ENCODE measurements at places on chromosomes 3 and 15.

DNA sequence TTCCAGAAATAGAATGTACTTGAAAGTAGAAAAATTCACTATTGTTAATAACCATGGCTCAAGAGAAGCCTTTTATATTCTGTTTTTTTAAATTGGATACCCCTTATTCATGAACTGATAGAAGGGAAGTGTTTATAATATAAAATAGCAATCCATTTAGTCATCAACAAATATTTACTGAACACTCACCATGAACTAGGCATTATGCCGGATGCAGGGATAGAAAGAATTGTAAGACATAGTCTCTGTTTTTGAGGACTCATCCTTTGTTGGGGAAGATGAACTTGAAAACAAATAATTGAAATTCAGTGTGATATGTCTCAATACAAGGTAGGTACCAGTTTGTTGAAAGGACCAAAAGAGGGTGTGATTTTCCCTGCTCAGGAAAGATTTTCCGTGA, 160.9 kb upstream of the SATB1 start:
- DNase-seq: no peak

- no peak for DNase-seq
Observed at GRCh38 chr15:84947947-84948830, 33.5 kb upstream of the PDE8A start.

DNA sequence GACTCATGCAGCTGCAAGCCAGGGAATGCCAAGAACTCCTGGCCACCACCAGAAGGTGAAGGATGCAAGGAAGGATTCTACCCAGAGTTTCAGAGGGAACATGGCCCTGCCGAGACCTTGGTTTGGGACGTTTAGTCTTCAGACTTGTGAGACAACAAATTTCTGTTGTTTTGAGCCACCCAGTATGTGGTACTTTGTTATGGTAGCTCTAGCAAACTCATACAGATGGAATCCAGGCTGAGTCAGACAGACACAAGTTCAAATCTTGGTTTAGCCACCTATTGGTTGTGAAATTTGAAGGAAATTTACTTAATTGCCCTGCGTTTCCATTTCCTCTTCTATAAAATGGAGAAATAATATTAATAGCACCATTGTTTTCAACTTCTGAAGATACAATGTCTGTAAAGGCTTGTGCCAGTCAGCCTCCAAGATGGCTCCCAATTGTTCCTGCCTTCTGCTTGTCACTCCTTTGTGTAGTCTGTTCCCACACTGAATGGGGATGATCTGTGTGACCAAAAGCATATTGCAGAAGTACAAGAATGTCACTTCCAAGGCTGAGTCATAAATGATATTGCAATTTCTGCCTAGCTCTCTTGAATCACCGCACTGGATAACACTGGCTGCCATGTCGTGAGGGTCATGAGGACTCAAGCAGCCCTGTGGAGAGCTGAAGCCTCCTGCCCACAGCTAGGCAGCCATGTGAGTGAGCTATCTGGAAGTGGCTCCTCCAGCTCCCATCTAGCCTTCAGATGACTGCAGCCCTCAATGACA, 223.5 kb upstream of the PROK2 start:
- DNase-seq: no peak

DNA sequence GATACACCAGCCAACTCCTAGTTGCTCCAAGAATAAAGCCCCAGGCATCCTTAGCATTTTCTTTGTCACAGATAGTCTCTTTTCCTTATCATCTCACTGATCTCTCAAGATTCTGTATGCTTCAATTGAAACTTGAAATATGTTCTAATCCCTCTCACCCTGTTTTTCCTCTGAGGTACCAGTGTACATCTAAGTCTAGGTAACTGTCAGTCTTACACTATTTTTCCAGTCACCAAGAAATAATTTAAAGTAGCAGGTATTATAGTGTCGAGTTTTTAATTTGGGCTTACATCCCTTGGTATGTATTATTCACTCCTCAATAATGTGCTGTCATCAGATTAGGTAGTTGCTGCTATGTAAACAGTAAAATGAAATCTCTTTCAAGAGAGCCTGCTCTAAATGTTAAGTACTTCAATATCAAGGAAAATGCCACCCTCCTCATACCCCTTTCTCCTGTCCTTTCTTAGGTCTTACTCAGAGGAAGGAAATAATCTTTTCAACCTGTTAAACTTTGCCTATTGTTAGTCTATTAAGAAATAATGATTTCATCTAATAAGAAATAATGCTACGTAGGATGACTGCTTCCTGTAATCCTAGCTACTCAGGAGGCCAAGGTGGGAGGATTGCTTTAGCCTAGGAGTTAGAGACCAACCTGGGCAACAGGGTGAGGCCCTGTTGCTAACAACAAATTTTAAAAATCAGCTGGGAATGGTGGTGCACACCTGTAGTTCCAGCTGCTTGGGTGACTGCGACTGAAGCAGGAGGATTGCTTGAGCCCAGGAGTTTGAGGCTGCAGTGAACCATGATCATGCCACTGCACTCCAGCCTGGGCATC, 39.8 kb downstream of the TSC22D2 start:
- DNase-seq: no peak

- no peak for DNase-seq
Observed at GRCh38 chr3:170128259-170128976, 53.1 kb downstream of the PHC3 start.

GRCh38 chr15:56736308-56736707, 3.0 kb upstream of the ZNF280D start:
- no peak for DNase-seq

- no peak for DNase-seq
Observed at GRCh38 chr3:25897019-25897418, 107.1 kb downstream of the OXSM start.

- peak; percentile 81 for DNase-seq
Observed at GRCh38 chr15:63870487-63871209, 36.9 kb upstream of the HERC1 start.

DNA sequence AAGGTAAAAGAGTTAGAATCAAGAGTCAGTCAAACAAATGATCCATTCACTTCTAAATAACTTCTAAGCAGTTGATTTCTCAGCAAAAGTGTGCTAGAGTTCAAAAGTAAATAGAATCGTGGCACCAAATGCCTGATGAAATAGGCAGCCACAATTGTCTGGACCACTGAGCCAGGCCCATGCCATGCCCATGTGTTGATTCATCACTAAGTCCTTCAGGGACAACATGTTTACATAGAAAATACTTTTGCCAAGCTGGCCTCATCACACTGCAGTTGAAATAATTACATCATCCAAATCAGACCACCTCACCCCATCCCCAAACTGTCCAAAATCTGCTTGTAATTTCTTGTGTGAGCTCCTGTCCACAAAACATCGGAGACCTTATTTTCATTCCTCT, 216.3 kb downstream of the IGSF11 start:
- no peak for DNase-seq

GRCh38 chr3:154749514-154749913, 319.5 kb upstream of the GPR149 start:
- DNase-seq: no peak

DNA sequence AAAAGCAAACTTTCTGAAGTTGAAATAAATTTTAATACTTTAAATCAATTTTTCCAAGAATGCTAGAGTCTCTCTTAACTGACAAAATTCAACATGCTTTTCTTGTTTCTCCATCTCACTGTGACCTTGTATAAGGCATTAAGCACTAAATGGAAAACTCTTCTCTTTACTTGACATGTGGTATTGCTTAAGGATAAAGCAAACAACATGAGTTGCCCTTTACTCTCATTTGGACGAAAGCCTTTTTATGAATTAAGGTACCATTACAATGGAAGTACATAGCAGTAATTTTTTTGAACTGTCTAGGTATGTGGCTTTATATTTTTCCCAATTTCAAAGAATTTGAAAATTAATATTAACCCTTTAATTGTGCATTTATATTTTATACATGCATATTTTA, 1.4 kb downstream of the STRIT1 start:
- DNase-seq: no peak

DNA sequence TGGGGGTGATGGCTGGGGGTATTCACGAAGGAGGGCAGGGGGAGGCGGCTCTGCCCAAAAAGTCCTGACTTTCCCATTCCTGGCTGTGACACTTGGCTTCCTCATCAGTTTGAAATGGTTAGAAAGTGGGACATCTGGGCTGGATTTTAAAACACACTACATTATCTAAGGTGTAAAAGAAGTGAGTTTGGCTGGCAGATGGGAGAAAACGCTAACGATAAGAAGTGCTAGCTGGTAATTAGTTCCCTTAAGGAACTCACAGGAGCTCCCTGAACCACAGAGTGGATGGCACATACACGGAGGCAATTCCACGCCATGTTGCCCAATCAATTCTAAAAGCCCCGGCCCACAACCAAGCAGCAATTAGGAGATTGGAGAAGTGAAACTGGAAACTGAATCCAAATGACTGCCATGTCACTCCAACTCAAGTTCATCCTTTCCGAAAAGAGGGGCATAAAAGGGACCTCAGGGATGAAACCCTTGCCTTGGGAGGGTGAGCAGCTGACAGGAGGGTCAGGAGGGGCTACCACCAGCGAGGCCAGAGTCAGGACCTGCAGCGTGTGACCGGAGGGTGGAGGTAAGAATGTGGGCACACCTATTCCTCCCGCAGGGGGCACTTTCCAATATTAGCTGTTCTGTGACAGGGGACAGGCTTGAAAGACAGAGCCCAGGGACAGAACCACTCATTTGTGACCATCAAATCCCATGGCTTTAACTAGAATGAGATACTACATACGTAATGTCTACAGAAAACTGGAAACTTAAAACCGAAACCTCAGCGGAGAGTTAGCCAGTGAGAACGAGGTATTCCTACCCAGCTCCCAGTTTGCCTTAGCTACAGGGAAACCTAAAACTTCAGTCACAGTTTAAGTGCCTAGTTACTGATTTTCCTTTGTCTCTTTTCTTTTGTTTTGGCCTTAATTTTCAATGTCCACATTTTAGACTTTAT, 95.3 kb upstream of the OXTR start:
- DNase-seq: no peak

DNA sequence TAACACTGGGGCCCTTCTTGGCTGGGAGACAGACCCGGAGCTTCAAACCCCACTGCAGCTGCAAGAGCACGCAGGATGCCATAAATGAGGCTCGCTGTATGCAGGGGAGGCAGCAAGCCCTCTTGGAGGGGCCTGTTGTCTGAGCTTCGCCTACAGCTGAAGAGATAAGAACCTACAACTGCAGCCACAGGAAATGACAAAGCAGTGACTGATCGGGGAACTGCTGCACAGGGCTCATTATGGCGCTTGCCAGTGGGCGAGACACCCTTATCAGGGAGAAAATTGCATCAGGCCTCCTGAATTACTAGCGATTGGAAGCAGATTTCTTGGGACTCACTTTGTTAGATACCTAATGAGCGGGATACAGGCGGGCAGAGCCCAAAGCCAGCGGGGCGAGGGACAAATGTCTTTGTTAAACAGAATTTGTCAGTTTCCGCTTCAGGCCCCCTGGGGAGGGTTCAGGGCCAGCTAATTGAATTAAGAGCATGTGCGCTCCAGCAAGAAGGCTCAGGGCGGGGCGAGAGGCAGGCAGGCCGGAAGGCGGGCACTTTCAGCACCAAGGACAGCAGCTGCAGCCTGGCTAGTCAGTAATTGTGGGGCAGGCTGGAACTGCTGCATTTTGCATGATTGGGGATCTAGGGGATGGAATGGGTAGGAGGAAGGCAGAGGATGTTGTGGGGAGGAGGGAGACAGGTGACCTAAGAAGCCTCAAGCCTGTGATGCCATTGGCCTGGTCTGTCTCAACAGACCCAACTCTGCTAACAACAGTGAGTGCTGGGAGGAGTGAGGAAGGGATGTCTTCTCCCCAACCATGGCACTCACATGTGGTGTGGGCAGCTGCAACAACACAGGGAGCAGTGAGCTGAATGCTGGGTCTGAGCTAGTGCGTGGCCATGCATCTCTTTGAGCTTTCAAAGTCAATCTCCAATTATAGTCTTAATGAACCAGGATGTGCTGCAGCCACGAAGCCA, 55.3 kb downstream of the CCDC33 start:
- DNase-seq: peak; percentile 90

- DNase-seq: no peak
Observed at GRCh38 chr15:34773917-34774316, 19.1 kb upstream of the GJD2 start.

DNA sequence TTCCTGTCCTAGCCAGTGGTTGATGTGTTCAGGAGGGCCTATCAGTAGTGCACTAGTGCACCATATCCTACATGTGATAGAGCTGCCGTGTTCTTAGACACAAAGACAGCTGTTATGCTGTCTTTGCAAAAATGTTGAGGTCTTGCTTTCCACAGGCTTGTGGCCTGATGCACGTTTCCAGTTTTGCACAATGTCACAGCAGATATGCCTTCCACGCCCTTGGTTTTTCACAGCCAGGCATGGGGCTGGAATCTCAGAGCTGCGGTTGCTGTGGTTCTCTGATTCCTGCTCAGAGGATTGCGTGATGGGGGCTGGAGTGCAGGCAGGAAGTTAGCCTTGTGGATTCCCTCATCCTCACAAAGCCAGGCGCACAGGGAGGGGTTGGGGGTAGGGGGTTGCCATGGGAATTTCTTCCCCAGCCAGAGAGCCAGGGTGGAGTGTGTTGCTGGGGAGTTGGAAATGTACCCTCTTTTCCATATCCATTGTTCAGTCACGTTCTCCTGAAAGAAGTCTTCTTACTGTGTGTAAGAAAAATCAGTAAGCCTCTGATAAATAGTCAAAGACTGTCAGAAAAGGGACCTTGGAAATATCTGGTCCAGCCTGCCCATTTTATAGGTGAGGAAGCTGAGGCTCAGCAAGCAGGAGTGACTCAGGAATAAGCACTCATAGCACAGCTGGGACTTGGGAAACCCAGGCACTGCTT, 79.4 kb downstream of the SMAD3 start:
- peak; percentile 29 for DNase-seq

- DNase-seq: no peak
Observed at GRCh38 chr3:25182794-25183193, 245.3 kb upstream of the RARB start.

GRCh38 chr3:53073553-53074365, 27.9 kb upstream of the SFMBT1 start:
- DNase-seq: no peak

DNA sequence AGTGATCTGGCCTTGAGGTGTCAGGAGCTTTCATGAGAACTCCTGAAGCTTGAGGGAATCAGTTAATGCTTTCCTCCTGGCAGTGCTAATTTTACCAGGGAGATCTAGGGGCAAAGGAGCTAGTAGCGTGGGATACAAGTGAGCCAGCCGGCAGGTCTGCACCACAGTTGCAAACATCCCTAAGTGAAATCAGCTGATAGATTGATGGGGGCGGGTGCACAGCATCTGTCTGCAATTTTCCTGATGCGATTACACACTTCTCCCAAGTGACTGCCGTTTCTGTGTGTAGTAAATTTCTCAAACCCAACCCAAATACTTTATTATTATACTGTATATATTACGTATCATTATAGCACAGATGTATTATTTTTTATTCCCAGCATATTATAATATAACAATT, 304.5 kb downstream of the AGBL1 start:
- DNase-seq: no peak

GRCh38 chr3:73271-73670, 123.3 kb upstream of the CHL1 start:
- DNase-seq: no peak

Data from lung (tissue), 17 donors.